NT2/D1 (cell line): ENCODE measurements at places on chromosomes 4 and X.

- no peak for DNase-seq
Observed at GRCh38 chr4:86892636-86892960, 376 bp upstream of the C4orf36 start.

- no peak for DNase-seq
Observed at GRCh38 chr4:30847958-30848357, 127.8 kb downstream of the PCDH7 start.

DNA sequence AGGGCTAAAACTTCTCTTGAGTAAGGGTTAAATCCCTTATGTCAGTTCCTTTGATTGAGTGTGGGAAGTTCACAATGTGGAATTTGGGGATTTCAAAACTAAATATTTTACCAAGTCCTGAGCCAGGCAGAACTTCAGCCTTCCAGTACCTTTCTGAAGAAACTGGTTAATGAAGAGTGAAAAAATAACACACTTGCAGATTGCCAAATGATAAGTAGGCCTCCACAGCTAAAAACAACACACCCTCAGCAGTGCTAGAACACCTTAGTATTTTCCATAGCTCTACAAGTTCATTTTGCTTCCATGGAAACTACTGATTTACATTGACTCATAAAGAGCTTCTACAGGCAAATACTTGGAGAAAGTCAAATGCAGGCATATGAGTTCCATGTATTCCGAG, 326.8 kb downstream of the ZNF674 start:
- no peak for DNase-seq

GRCh38 chrX:44878780-44879179, 5.8 kb downstream of the KDM6A start:
- DNase-seq = no peak

- no peak for DNase-seq
Observed at GRCh38 chrX:99602107-99602506, 808.0 kb downstream of the PCDH19 start.

DNA sequence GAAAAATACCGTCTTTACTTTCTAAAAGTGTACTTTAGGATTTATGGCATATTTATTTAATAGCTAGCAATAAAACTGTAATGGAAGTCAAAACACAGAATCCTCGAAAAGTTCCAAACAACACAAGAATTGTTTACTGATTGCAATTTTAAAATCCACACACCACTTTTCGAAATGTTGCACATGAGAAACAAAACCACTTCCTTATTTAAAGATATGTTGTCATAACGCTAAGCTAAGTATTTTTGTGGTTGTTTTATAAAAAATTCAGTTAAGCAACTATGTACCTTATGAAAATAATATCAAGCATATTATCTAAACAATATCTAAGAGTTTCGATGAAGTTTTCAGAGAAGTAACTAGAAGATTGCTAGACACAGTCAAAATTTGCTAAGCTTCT, 344 bp downstream of the TMPRSS11D start:
- no peak for DNase-seq

DNA sequence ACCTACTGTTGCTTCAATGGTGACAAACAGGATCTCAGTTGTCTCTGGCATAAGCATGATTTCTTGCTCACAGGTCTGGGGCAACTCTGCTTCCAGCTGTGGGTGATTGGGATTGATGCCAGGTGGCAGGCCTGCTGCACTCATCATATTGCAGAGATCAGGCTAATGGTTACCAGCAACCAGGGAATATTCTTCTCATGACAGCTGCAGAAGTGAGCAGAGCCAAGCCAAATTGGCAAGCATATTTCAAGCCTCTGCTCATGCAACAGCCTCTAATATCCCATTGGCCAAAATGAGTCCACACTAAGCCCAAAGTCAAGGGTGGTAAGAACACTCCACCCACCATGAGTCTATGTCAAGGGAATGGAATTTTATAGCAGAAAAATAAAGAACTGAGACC, 26.7 kb upstream of the TBC1D19 start:
- DNase-seq = no peak

DNA sequence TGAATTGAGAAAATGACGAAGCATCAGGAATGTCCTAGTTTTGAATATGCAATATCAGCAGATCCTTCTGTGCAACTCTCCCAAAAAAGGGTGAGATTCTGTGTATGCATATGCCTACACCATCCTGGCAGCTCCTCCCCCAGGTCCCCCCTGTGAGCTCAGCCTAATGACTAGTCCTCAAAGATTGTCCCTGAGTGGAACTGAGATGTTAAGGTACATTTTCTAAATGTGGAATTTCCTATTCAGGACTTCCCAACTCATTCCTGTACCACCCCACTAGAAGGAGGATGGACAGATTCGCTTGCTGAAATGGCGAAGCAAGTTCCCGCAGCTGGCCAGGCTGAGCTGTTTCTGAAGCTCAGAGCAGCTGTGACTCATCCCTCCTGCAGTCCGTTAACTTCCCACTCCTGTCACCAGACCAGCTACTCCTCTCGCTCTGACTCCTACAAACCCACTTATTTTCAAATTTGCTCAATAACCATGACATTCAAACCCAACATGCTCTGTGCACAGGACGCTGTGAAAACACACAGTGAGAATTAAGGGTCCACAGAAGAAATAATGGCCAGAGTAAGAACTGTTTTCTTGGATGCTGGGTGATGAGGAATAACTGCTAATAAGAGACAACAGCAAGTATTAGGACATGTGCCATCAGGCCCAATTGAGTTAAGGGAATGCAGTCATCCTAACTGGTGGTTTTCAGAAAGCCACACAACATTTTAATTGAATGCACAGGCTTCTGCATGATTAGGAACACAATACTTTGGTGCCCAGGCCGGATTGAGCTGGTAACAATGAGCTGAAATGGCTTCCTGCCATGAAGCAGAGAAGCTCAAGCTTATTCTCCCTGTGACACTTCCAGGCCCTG, 40.0 kb upstream of the IRF2 start:
- DNase-seq = no peak

DNA sequence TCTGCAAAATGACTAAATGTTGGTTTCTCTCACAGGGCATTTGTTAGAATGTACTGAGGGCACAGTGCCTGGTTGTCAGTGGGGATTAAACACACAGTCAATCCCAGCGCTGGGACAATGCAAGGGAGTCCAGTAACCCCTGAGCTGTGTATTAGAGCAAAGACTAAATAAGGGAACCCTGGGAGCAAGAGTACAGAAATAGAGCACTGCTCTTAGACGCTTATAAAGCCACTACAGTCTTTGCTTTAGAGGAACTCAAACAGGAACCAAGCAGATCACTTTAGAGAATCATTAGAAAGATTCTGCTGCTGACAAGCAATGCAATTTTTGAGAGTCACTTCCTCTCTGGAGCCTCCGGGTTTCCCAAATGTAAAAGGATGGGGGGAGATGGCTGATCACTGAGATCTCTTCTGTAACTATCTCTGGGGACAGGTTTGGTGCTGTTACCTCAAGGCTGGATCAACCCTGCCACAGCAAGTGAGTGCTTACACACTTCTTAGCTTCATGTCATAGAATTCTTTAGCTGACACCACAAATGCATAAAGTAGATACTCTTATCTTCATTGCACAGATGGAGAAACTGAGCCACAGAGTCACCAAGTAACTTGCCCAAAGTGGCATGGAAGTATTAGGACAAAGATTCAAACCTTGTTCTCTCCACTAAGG, 137.8 kb upstream of the CPEB2 start:
- no peak for DNase-seq

GRCh38 chr4:170599894-170600293, 510.1 kb upstream of the AADAT start:
- DNase-seq = no peak

DNA sequence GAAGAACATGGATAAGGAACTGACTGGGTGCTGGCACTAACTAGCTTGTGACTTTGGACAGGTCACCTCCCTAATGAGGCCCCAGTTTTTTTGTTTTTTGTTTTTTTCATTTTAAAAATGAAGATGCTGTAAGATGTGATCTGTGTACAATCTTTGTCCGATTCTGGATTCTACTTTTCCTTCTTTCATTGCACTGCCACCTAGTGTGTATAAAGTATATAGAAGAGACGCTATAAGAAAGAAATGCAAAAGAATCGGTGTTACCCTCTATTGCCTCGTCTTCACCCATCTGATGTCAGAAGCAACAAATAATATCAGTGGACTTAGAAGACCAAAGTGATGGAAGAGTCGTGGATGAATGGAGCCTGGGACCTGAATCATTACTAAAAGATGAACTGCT, 58.6 kb upstream of the P2RY10 start:
- no peak for DNase-seq

DNA sequence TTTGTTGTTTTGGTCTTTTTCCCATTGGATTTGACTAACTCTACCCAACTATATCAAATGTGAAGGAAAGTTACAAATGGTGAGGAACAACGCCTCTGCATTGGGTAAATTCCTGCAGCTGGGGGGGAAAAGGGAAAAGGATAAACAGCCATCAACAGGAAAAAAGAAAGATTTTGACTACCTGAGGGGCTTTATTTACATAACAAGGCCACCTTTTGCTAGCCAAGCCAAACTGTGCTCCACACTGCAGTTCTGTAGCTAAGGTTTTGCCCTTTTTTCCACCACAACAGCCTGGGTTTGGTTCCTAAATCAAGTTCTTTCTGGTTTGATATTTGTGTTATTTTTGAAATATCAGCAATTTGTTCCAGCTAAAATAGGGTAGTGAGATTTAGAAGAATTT, 40.8 kb downstream of the RHOXF2B start:
- peak; percentile 75 for DNase-seq

DNA sequence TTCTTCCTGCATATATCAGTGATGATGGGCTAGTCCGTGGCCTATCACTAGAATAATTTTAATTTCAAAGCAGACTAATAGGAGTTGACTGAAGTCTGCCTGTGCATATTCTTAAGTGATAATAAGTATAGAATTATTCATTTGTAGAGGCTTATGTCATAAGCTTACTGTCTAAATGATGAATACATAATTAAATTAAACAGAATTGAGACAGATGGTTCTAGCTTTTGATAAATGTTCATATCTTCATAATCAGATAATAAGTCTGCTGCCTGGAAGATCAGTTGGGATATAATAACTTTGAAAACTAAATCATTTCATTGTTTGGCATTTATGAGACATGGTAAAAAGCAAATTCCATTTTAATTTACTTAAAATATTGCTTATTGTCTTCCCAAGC, 1175.6 kb downstream of the TECRL start:
- DNase-seq = no peak

DNA sequence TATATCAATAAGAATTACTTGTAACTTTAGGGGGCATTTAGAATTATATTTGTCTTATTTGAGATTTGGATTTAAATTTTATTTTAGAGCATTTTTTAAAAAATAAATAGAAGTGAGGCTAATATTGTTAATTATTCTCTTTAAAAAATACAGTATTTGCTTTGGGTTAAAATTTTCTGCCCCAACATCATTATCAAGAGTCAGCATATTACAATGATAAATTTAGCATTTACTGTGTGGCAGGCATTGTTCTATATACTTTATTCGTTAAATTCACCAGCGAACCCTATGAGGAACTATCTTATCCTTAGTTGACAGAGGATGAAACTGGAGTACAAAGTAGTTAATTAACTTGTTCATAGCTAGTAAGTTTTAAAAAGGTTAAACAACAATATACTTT, 34.0 kb downstream of the UBE2K start:
- DNase-seq = no peak

DNA sequence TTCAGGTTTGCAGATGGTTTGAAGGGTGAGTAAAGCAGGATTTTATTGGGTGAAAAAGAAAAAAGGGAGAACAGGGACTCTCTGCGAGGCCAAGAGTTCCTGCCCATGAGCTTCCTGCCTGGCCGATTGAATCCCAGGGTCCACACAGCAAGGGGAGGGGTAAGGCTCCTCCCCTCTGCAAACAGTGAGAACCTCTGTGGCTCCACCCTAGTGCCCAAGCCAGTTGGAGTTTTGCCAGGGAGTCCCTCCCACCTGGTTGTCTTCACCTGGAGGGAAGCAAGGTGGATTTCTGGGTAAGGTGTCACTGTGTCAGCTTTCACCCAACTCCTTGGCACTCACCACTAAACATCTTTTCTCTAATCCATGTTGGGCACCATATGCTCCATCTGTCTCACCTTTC, 70.9 kb downstream of the PDHA2 start:
- DNase-seq = no peak

GRCh38 chr4:2697995-2698414, 58.1 kb downstream of the TNIP2 start:
- no peak for DNase-seq

DNA sequence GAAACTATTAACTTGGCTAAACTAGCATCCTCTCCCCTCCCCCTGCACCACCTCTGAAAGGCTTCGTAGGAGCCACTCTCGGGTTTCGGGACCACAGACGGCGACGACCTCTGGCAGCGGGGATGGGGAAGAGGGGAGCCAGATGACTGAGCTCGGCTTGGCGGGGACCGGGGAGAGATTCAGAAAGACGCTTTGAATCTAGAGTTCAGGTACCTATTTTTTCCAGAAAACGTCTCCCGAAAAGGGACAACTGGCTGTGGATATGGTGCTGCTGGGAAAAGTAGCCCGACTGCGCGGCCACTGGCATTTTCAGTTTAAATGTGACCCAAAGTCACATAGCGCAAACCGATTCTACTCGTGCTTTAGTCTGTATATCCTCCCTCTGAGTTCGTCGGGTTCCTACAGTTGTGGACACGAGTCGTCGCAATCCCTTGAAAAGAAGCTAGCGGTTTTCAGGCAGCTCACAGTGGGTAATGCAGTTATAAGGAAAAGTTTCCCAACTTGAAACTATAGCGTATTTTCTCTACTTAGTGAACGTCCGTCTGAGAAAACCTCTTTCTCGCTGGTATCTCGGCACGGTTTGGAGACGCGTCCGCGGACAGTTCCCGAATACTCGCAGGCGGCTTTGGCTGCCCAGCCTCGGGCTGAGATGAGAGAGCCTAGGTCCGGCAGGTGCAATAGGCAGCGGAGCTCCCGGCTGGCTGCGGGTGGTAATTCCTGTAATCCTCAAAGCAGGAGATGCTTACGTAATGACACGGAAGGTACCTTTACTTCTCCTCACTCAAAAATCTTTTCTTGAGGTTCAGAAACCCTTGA, 1.3 kb downstream of the PARM1 start:
- DNase-seq = no peak

- DNase-seq = no peak
Observed at GRCh38 chrX:155068165-155068564, 2.8 kb downstream of the CMC4 start.

GRCh38 chr4:143035661-143036060, 149.1 kb upstream of the USP38 start:
- no peak for DNase-seq

DNA sequence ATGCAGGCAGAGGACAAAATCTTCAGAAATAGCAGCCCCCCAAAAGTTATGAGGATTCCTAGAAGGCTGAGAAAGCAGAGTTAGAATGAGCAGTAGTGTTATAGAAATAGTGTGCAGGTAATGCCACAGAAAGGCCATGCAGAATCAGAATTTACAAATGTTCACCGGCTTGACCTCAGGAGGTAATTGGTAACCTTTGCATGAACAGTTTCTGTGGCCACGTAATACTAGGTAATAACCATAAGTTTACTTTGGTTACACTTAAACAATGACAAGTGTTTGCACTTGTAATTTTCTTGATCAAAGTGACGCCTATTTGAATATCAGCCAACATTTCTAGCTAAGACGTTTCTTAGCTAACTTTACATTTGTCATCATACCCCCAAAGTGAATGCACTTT, 393.6 kb downstream of the GPAT3 start:
- DNase-seq = no peak

DNA sequence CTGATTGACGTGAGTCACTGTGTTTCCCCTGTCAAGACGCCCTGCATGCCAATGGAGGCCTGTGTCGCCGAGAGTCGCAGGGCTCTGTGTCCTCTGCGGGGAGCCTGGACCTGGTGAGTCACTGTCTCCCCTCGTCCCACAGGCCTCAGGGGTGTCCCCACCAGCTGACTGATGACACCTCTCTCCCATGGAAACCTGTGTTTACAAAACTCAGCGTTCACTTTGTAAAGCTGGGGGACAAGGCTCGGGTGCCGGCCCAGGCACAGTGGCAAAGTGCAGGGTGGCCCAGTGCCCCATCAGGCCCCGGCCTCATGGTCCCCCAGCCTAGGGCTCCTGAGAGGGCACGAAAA, 21.2 kb upstream of the HGFAC start:
- DNase-seq = no peak
